ENCODE measurements at places on chromosomes 12 and 14. TPM values are rescaled to one million over a fixed set of nuclear protein-coding genes. Genes with fewer than 3 reads are reported as not detected.

KRT73 gene
- total RNA-seq = not detected

FAM90A1 gene
- not detected for total RNA-seq

GALNT6 gene
- total RNA-seq = not detected

BICDL1 gene
- 66.4 TPM for total RNA-seq

BMP4 gene
- total RNA-seq = not detected

CLEC2A gene
- total RNA-seq = not detected

ARMH4 gene
- 131 TPM for total RNA-seq

PRB2 gene
- total RNA-seq = not detected

DACT1 gene
- total RNA-seq = 269 TPM

All from parietal lobe (tissue), 2 donors.